Activated CD8-positive, alpha-beta T cell treated with anti-CD3 and anti-CD28 coated beads for 36 hours (primary cell): ENCODE measurements at places on chromosomes 13 and 19. TPM values are rescaled to one million over a fixed set of nuclear protein-coding genes. Genes with fewer than 3 reads are reported as not detected.

GRCh38 chr13:73865027-73865426 is 269.2 kb downstream of the KLF12 start:
- no peak overlapping the region for H3K27ac ChIP-seq
- H3K27me3 ChIP-seq, result no peaks in the 10 kb centered on the region
- H3K4me3 ChIP-seq, result no peak overlapping the region
- peaks cover 50% of the 10 kb centered on the region for H3K4me1 ChIP-seq
- DNase-seq, result no peak
- peaks cover 5% of the 10 kb centered on the region for H3K36me3 ChIP-seq

DNA sequence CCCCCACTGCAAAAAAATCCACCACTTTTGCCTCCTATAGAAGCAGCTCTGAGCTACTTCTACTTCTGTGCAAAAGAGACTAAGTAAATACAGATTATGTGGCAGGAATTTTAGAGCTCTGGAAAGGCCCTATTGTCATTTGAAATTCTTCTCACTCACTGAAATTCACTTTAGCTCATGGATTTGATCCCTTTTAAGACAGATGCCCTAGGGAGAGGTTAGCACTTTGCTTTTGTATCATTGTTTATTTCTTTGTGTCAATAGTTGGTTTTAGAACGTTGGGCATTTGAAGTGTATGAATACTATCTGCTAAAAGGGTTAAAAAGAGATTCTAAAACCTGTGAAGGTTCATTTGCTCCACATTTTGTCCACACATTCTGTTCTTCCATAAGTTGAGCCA is 528.7 kb downstream of the GPC6 start:
- peaks cover 7% of the 10 kb centered on the region for H3K27me3 ChIP-seq
- no peak overlapping the region for H3K27ac ChIP-seq
- DNase-seq, result no peak
- no peak overlapping the region for H3K4me3 ChIP-seq

DNA sequence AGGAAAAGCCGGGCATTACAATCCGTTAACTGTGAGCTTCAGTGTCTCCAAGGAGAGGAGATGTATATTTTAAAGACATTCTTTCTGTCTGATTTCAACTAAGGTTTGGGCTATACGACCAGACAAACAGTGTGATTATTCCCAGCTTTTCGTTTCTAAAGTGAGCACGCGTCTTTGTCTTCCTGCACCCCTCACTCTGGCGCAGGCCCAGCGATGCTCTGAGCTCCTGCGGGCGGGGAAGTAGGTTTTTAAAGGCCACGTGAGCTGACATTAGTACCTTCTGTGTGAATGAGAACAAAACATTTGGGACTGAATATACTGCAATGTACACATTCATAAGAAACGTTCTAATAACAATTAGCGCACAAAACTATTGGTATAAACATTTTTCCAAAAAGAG is 15.3 kb upstream of the RANBP3 start:
- H3K4me1 ChIP-seq, result peaks cover 5% of the 10 kb centered on the region
- H3K4me3 ChIP-seq, result no peak overlapping the region
- peaks cover 1% of the 10 kb centered on the region for H3K36me3 ChIP-seq
- no peak for DNase-seq
- H3K27ac ChIP-seq, result no peak overlapping the region

- peaks cover 41% of the 10 kb centered on the region for H3K36me3 ChIP-seq
- DNase-seq, result no peak
- H3K4me1 ChIP-seq, result no peaks in the 10 kb centered on the region
- H3K4me3 ChIP-seq, result no peak overlapping the region
These were observed 29.4 kb upstream of the FBXL3 start for GRCh38 chr13:77056382-77056781.

DNA sequence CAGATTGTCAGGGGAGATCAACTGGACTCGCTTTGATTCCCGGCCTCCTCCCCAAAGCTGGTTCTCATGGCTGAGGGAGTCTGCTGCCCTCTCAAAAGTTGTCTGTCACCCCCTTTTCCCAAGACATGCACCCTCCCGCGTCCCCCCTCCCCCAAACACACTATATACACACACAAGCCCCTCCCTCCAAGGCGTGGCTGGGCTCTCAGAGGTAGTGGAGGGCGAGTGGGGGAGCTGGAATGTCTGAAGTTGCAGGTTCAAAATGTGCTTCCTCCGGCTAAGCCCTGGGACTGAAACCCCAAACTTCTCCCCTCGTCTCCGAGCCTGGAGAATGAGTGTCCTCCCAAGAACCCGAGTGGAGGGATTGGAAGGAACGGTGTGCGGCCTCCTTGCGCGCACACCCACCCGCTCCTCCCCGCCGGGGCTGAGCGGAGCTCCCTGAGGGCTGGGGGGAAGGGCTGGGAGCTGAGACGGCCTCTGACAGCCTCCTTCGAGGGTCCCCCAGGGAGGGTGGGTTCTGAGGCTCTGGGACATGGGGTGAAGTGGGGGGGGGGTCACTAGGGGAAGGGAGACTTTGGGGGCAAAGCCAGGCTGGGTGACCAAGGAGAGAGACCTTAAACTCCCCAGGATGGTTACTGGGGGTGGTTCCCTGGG is 9.9 kb upstream of the MEIS3 start:
- H3K4me3 ChIP-seq, result peak overlapping the region; percentile 65
- peaks cover 41% of the 10 kb centered on the region for H3K27me3 ChIP-seq
- no peak overlapping the region for H3K27ac ChIP-seq

The HSPB6 gene
- 0.85 TPM for total RNA-seq

The TINCR gene
- 0.38 TPM for total RNA-seq

DNA sequence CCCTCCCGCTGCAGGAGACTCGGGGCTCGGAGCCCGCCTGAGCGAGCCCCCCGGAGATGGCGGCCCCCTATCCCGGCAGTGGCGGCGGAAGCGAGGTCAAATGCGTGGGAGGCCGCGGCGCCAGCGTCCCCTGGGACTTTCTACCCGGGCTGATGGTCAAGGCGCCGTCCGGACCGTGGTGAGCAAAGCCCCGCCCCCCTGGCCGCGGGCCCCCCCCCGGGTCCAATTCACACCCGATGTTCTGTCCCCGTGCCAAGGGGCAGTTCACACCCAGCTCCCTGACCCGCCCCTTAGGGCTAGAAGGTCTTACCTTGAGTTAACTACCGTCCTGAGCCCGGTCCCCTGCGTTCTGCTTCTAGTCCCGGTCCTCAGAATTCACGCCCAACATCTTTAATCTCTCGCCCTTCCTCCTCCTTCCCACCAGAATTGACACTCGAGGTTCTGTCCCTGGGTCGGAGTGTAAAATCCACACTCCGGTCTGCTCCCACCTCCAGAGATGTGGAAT is 1.4 kb downstream of the NPAS1 start:
- peaks cover 8% of the 10 kb centered on the region for H3K4me1 ChIP-seq
- DNase-seq, result no peak
- no peak overlapping the region for H3K27ac ChIP-seq
- peak overlapping the region; percentile 44 for H3K4me3 ChIP-seq

The NALCN gene
- not detected for total RNA-seq

- H3K27me3 ChIP-seq, result no peaks in the 10 kb centered on the region
- H3K27ac ChIP-seq, result no peak overlapping the region
- H3K4me3 ChIP-seq, result no peak overlapping the region
- no peaks in the 10 kb centered on the region for H3K4me1 ChIP-seq
These were observed 1315.4 kb downstream of the PCDH9 start for GRCh38 chr13:65914716-65915115.

The ZNF235 gene
- total RNA-seq, result 2.7 TPM

DNA sequence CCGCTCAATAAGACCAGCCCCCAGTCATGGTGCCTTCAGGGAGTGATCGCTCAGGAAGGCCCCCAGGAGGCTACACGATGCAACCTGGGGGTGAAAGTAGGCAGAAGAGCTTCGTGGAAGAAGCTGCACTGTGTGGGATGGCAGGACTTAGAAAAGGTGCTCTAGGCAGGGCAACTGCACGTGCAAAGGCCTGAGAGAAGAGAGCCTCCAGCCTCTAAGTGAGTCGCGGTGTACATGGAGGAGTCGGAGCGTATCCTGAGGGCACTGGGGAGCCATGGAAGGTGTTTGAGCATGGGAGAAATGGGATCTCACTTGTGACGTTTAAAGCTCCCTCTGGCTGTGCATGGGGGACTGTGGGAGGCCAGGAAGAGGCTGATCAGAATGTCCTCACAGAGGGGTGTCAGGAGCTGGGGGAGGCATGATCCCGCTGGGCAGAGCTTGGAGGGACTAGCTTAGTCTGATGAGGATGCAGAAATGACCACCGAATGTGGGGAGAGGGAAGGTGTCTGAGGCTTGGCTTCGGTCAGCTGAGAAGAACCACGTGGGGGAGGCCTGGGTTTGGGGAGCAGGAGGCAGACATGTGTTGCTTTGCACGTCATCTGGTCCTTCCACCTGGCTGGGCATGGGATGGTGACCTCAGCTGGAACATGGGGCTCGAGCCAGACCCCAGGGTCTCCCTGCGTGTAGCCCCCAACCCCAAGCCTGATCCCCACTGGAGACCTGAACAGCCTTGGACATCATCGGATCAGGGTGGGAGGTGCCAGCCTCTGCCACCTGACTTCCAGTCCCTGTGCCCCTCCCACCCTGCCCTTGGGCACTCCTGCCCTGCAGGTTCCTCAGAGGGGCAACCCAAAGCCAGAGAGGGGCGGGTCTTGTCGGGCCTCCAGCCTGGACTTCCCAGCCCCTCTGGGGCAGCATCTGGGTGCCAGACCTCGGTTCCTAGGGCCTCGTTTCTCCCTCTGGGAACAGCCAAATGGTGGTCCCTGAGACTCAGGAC is 1.1 kb downstream of the APC2 start:
- peaks cover 69% of the 10 kb centered on the region for H3K27me3 ChIP-seq
- no peak overlapping the region for H3K27ac ChIP-seq
- no peak overlapping the region for H3K4me3 ChIP-seq
- peaks cover 15% of the 10 kb centered on the region for H3K4me1 ChIP-seq
- H3K36me3 ChIP-seq, result no peaks in the 10 kb centered on the region

The PLK5 gene
- total RNA-seq, result not detected

DNA sequence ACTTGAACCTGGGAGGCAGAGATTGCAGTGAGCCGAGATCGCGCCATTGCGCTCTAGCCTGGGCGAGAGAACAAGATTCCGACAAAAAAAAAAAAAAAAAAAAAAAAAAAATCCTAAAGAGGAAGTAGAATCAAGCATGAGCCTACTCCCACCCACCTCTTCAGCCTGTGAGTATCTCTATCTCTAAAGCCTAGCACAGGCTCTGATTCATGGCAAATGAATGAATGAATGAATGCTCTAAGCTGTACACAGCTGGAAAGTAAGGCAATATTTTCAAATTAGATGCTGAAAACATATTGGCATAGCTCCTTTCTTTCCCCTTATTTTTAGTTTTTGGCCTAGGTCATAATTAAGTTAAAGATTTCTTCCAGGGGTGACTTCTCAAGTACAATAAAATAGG is 35.7 kb upstream of the FAM216B start:
- DNase-seq, result no peak
- H3K27ac ChIP-seq, result no peak overlapping the region
- H3K27me3 ChIP-seq, result peaks cover 15% of the 10 kb centered on the region
- no peaks in the 10 kb centered on the region for H3K36me3 ChIP-seq
- no peaks in the 10 kb centered on the region for H3K4me1 ChIP-seq

GRCh38 chr19:30144242-30144758 is 202.3 kb downstream of the URI1 start:
- DNase-seq, result no peak
- H3K4me3 ChIP-seq, result no peak overlapping the region
- H3K27me3 ChIP-seq, result peaks cover 1% of the 10 kb centered on the region
- no peaks in the 10 kb centered on the region for H3K36me3 ChIP-seq
